ENCODE measurements at places on chromosomes 11 and 22.

DNA sequence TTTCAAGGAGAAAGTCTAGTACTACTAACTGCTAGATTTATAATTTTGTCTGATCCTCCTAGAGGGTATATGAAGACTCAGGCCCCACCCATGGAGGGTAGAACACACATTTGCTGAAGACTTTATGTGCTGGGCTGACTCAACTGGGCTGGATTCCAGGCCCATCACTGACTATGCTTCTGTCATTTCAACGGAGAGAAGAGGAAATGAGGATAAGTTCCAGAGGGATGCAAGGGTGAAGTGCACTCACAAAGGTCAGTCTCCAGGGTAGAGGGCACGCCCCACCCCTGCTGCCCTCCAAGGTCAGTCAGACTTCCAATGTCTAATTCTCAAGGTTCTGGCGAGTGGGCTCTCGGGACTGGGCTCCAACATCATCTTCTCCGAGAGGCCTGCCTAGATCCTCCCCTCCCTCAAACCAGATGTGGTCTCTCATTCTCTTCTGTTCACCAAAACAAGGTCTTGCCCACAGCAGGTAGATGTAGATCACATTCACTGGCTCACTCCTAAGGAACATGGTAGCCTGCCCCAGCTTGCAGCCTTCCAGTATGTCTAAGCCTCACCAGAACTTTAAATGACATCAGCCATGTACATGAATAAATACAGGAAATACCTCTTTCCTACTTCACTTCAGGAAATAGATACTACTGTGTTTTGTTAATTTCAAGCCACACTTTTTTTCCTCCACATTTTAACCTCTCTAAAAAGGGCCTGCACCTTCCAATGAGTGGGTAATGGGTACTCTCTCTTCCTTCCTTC lies 7.3 kb upstream of the C11orf86 start:
- no peak for DNase-seq

GRCh38 chr22:27466778-27467438 lies 334.6 kb downstream of the MN1 start:
- DNase-seq, result no peak

DNA sequence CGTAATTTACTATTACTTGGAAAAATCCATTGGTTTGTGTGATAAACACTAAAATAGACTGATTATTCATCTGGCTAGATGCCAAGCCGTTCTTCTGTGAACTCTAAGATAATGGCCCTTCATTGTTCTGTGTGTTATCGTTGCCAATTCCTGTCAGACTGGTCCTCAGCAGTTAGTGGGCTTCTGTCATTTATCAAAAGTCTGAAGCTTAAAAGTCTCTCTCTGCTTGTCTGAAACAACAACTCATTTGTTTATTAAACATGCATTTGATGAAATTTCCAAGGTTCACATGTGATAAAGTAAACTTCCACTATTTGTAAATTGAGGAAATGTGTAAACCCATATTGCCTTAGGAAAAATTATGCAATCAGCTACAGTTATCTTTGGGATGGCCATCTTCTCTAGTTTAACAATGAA lies 21.1 kb upstream of the RDX start:
- DNase-seq, result no peak

GRCh38 chr11:119375337-119376196 lies 5.9 kb downstream of the USP2 start:
- DNase-seq, result no peak

GRCh38 chr11:69462106-69462951 lies 19.1 kb upstream of the LINC01488 start:
- DNase-seq, result no peak

DNA sequence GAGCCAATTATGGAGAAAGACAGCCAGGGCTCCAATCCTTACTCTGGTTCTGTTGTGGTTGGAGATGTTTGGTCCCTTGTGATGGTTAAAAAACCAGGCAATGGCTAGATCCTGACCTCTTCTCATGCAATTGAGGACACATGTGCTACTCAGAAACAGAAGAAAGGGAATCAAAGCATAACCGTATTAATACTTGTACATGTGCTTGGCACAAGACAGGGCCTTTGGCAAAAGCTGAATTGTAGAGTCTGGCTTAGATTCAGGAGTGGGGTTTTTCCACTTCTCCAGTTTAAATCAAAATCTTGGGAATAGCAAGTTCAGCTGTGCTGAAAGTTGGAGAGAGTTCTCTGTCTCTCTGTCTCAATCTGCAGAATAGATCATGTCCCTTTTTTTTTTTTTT lies 80.1 kb upstream of the E2F8 start:
- no peak for DNase-seq

DNA sequence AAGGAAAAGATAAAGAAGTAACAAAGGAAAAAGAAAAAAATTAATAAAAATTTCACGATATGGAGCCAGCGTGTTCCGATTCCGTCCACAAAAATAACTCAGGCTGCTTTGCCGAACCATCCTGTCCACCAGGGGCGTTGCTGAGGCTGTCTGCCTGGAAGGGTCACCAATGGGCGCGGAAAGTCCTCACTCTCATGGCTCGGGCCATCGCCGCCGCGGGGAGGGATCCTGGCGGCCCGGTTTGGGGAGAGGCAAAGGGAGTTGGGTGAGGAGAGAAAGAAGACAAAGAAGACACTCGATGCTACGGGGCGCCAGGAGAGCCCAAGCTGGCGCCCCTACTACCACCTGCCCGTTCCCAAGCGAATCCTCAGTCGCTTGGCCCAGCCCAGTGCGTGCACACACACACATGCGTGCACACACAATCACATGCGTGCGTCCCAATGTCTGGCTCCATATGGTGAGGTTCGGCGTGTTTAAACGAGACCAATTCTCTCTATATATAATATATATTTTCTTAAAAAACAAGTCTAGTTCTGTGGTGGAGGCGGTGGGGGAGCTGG lies 5.6 kb upstream of the PYGM start:
- DNase-seq, result no peak

- no peak for DNase-seq
These were observed 7.8 kb upstream of the RPS6KA4 start for GRCh38 chr11:64351136-64351631.

- no peak for DNase-seq
These were observed 20.8 kb upstream of the CLNS1A start for GRCh38 chr11:77658213-77659013.
